ENCODE measurements at places on chromosomes 5 and 9.

DNA sequence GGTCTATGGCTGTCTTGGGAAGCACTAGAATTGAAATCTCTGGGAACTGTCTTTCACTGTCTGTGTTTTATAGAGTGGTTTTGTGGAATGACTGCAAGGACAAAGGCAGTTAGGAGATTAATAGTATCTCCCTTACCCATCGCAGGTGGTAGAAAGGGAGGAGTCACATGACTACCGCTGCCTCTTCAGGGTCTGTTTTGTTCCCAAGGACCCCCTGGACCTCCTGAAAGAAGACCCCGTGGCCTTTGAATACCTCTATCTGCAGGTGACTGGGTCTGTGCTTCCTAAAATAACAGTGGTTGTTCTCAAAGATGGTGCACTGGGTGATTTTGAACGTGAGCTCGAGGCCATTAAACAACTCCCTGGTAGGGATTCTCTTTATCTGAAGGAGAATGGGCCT is 22.8 kb upstream of the TRMT10B start:
- no peak for DNase-seq

GRCh38 chr9:134403682-134404301 is 77.5 kb downstream of the RXRA start:
- no peak for DNase-seq

DNA sequence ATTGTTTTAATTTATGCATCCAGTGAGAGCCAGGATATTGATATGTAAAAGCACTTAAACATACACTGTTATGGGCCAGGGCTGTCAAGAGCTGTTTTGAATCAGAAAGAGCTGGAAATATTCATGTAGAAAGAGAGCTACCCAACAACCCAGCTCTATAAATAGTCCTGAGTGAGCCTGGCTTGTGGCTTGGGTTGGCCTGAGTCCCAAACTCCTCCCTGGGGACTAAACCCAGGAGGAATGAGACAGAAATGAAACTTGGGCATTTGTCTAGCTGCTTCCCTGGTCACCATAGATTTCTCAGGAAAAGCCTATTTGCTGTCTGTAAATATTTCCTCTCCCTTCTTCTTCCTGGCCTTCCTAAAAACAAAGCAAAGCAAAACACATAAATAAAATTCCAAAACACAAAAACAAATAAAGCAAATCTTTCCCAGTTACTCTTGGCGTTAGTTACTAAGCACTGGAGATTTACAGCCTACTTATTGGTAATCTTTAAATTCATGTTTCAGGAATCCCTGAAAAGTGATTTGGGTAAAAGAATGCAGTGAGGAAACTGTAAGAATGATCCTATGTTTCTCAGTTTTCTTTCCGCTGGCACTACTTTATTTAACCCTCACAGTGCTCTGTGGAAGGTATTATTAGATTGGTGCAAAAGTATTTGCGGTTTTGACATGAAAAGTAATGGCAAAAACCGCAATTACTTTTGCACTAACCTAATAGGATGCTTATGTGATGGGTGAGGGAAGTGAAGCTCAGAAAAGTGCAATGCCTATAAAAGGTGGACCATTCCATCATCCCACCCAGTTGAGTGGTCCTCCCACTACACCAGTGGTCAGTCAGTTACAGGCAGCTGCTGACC is 111.8 kb downstream of the CARTPT start:
- no peak for DNase-seq

GRCh38 chr5:115979201-115980041 is 17.1 kb downstream of the LVRN start:
- no peak for DNase-seq

DNA sequence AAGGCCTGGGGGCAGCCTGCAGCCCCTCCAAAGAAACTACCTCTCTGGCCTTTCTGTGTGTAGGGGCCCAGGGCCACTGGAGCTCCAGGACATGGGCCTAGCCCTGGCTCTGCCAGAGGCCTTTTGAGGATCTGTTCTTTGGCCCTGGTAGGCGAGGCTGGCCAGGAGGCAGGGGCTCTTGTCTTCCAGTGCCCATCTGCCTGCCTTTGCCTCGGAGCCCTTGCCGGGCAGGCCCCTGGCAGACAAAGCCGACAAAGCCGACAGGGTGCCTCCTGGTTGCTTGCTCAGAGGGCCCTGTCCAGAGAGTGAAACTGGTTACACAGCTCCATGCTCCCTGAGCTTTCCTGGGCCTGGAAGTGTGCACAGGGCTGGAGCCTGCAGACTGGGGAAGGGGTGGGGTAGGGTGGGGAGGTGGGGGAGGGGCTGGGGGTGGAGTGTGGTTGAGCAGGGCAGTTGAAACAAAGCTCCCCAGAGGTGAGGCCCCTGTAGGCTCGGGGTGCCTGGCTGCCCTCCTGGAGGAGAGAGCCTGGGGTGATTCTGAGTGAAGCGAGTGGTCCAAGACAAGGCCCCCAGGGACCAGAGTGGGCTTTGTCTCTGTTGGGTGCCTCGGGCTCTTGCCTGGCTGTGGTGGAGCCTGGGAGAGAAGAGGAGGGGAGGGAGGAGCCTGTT is 29.3 kb downstream of the PTPA start:
- DNase-seq, result peak; percentile 50

DNA sequence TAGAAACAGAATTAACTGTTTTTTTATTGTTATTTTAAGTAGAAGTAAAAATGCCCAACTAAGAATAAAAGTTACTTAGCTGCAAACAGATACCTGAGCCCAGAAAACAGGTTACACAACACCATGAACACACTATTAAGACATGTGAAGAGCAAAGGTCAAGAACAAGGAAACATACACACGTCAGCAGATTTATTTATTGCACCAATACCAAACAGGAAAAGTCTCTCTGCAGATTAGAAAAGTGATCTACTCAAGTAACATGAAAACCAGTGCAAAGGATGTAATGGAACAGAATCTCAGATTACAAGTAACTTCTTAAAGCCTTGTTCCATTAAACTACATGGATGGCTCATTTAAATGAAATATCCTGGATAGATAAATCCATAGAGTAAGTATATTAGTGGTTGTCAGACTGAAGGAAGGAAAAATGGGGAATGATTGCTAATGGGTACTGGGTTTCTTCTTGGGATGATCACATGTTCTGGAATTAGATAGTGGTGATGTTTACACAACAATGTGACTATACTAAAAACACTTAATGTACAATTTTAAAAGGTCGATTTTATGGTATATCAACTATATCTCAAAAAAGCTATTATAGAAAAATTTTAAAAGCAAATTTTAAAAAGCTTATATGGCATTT is 6.1 kb downstream of the SAR1B start:
- no peak for DNase-seq

DNA sequence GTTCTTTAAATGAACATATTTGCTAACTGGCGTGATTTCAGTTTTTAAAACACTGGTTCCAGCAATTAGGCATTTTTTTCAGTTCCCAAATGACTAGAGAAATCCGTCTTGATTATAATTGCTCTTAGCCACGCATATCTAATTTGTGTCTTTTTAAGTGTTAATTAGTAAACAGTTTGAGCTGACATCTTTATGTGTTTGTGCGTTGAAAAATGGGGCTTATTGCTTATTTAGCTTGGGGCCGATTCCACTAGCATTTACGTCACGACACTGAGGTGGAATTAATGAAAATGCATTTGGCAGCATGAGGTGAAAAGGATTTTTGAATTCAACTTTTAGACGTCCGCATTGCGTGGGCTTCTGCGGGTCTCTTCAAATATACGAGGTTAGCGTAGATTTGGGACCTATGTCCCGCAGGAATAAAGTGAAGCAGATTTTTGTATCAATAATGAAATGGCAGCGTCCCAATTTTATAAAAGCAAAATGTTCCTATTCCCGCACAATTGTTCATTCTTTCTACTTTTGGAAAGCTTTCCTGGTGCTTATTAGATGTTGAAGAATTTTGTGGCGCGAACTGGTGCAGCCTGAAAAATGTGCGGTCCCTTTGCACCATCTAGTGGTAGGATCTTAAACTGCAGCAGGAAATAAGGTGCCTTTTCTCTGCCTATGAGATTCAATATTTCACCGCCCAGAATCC is 122.7 kb upstream of the LMX1B start:
- peak; percentile 56 for DNase-seq

DNA sequence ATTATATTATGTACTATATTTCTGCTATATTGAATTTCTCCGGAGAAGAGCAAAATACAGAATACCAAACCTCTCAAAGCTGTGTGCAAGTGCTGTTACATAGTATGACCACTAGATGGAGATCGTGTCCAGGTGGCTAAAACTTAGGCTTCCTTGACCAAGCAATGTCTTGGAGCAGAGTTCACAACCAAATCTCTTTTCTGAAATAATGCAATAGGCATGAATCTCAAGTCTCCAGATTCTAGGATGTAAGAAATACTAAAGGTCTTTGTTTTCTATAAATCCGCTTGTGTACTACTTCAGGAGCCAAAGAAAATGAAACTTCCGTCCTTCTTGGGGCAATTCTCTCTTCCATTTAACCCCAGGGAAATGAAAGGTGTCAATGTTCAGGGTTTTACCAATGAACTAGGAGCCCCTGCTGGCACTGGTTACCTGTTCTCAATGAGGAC is 181.5 kb upstream of the RAI14 start:
- DNase-seq, result peak; percentile 12

DNA sequence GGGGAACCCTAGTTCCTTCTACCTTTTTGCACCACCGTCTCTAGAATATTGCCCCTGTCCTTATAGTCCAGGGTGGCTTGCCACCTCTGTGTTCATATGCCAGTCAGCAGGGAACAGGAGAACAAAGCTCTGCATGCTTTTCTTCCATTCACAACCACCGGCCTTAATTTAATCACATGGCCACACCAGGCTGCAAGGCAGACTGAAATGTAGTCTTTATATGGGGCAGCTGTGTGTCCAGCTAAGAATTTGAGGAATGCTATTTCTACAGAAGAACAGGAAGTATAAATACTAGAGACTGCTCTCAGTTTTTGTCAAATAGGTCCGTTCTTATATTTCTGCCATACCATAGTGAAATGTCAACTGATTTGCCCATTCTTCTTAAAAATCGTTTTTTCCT is 5.8 kb downstream of the C5orf22 start:
- no peak for DNase-seq

- DNase-seq, result no peak
These were observed 123.4 kb upstream of the RETREG1 start for GRCh38 chr5:16740066-16740810.

- no peak for DNase-seq
These were observed 86.9 kb upstream of the MAP1B start for GRCh38 chr5:72020161-72020983.

DNA sequence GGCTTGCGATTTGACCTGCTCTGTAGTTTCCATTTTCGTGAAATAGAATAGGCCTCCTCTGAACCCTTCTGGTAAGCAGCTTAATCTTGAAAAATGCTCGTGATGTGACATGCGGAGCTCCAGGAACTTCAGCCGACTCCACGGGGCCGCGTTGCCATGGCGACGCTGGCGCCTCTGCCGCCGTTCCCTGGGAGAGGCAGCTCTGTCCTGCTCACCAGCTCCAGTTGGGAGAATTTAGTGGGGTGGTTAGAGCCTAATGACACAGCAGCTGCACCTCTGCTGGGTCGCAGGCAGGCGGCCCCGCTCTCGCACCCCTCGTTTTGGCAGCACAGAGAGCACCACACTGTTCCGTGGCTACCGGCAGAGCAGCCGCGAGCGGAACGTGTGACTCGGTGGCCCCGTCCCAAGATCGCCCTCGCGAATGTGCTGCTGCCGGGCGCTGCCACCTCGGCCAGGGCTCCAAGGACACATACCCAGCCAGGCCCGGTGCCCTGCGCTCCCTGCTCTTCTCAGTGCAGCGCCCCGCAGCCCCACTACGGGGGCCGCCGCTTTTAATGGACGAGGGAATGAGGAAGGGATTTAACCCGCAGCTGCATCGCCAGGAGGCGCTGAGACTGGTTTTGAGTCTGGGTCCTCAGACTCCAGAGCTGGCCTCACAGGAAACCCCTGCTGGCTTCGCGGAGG is 131.2 kb upstream of the LMX1B start:
- DNase-seq, result no peak

- no peak for DNase-seq
These were observed 70.4 kb downstream of the MUSK start for GRCh38 chr9:110738982-110739381.

DNA sequence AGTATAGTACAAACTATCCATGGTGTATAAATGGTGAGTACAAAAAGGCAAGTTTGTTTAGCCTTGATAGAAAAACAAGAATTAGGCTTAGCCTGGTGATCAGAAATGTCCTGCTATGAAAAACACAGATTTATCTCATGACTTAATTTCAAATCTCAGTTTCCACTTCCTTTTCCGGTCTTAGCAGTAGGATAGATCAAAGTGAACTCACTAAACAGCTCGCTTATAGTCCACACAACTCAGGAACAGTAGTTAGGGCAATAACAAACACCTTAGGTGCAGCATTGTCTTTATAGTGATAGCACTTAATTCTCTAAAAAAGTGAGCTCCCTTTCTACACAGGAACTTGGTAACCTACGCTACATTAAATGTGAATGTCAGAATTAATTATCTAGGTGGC is 11.4 kb downstream of the GOLGA1 start:
- no peak for DNase-seq

DNA sequence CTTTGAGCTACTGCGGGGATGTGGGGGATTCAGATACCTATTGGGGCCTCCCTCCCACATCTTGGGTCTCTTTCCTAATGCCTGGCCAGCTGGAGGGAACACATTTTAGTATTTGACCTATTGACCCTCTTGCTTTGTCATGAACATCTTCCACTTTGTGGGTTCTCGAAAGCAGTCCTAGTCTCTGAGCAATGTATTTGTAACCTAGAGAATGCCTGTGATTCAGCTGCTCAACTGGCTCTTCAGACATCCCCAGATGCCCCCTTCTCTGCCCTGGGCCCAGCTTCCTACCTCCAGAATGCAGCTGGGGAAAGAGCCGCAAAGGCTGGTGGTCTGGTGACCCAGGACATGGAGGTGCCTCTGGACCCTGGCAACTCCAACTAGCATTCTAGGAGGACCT is 32.2 kb downstream of the APTX start:
- DNase-seq, result no peak

DNA sequence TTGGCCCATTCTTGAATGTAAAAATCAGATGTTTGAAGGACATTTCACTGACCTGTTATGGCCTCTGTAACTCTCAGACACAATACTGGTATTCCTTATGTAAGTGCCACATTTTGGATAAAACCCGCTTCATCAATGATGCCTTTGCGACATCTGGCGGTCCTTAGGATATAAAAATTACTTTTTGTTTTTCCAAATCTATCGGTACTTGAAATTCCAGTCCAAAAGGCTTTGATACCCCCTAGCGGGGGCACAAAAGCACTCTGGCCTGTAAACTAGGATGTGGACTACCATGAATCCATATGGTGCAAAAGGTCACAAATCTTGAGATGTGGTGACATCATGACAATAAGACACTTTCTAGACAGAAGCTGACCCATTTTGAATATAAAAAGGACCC is 291.8 kb downstream of the KIAA0825 start:
- no peak for DNase-seq

All from memory B cell (primary cell).